Activated CD8-positive, alpha-beta memory T cell treated with anti-CD3 and anti-CD28 coated beads for 48 hours (primary cell): ENCODE measurements at places on chromosomes 2 and 18.

DNA sequence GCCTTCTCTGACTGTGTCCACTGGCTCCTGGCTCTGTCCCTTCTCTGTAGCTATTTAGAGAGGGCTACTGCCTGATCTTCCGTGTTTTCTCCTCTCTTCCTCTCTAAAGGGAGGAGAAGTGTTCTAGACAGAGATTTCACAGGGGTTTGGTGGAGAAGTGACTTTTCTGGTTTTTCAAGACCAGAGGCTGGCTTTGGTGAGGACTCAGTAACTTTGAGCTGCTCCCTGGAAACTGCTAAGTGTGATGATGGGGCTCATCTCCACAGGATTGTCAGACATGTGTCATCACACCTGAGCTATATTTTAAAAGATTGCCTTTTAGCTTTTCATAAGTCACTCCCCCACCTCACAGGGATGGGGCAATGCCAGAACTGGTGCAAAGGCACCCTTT lies 6.2 kb downstream of the MAL start:
- no peak for DNase-seq

DNA sequence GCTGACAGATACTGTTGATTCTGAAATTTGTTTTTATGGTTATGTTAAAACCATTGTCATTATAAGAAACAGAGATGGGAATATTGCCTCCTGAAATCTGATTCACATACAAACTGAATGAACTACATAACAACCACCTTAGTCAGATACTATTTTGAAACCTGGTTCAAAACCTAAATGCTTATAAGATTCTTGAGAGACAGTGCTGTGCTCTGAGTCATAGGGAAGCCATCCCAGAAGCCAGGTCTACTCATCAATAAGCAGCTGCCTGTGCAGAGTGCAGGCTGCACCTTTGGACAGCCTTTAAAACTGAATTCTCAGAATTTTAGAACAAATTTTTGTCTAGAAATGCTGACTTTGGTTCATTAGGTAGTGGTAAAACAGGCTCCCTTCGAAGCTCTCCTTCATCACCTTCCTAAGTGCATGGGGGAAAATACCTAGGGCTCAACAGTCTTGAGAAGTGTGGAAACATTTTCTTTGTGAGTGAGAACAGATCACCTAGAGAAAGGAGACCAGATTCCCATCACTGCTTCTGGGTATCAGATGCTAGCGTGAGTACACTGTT lies at the start of gene SERPINB7:
Gene SERPINB7 (plus strand): TSS at position 253 of the 565 bp plus-strand sequence. CDS start 6,955 bp downstream, outside the sequence.
- no peak for DNase-seq

DNA sequence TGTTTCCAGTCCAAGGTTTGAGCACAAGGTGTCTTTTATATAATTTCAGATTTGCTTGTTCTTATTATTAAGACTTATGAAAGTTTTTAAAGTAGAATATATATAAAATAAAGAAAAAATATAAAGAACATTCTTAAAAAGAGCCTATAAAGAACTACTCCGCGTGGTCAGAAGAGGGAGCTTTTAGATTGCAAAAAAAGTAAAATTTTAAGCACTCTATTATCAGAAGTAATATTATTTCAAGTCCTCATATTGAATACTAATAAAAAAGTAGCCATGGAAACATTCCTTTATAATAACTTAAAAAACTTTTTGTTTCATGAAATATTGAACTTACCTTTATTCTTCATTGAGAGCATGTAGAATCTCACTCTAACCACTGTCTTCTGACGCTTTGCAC lies 51.4 kb downstream of the LINC00305 start:
- no peak for DNase-seq

GRCh38 chr18:22504251-22505030 lies 86.7 kb upstream of the CTAGE1 start:
- no peak for DNase-seq

DNA sequence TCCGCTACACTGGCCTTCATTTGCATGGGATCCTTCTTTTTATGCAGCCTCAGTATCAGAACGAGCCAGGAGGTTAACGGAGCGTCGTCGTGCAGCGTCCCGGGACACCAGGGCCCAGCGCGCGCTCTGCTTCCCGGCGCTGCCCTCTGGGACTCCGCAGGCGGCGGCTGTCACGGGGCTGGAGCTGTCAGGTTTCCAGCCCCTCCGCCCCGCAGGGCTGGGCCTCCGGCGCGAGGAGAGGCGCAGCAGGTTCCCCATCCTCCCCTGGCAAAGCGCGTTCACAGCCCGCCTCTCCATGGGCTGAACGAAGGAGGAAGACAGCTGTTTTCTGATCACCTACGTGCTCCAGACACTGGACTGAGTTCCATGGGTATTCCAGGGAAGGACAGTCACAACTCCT lies 12.5 kb upstream of the PAX8 start:
- no peak for DNase-seq
